ENCODE measurements at places on chromosomes 2 and 18.

- no peak for DNase-seq
These were observed 147.0 kb upstream of the ID2 start for GRCh38 chr2:8534729-8535468.

DNA sequence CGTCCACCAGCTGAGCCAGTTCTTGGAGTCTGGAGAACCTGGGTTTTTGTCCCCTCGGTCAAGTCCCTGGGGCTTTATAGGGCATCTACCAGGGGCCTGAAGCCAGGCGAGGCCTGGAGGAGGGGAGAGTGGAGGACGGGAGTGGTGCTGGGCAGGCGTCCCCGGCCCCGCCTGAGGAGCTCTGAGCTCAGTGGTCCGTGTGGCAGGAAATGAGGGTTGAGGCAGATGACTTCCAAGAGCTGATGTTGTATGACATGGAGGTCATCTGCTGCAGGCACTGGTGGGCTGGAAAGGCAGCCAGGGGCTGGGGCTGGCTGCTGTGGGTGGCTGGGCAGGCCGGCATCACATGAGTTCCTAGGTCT is 118.5 kb upstream of the HS6ST1 start:
- DNase-seq = no peak

DNA sequence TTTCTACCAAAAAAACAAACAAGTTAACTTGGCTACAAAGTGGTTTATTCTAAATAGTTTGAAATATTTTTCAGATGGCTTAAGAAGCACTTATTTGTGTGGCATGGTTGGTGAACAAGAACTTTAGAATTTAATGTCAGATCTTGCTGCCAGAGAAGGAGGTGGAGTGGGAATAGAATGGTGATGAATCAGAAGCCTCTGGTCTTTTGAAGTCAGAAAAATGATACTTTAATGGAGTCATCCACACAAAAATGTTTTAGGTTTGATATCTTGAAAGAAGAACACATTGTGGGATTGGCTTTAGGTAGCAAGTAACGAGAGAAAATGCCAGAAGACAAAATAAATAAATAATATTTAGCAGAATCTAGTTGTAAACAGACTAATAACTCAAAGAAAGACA is 243.1 kb upstream of the FANCL start:
- no peak for DNase-seq

GRCh38 chr2:2881499-2881898 is 496.1 kb downstream of the EIPR1 start:
- DNase-seq = no peak

GRCh38 chr2:10211844-10212422 is 89.4 kb downstream of the RRM2 start:
- DNase-seq = no peak

DNA sequence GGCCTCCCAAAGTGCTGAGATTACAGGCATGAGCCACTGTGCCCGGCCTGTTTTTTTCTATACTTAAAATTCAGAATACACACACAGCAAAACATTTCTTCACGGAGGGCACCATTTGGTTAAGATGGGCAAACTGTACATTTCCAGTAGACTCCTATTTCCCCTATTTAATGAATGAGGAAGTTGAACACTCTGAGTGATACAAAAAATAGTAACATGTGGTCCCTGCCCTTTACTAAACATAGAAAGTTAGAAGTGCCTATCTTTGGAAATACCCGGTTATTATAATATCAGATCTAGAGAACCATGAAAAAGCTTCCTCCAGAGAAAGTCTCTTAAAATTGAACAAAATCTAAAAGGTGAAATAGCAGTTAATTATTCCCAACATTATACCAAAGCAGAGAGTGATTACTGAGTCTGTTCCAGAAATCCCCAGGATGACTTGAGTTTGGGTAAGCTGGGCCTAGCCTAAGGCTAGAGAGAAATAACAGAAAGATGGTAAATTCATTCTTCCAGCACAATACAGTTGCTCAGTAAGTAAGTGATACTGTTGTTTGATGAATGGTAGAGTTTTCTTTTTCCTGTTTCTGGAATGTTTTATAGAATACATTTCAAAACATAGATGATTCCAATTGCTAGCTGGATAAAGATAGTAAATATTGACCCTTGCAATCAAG is 23.3 kb upstream of the RMC1 start:
- DNase-seq = no peak

DNA sequence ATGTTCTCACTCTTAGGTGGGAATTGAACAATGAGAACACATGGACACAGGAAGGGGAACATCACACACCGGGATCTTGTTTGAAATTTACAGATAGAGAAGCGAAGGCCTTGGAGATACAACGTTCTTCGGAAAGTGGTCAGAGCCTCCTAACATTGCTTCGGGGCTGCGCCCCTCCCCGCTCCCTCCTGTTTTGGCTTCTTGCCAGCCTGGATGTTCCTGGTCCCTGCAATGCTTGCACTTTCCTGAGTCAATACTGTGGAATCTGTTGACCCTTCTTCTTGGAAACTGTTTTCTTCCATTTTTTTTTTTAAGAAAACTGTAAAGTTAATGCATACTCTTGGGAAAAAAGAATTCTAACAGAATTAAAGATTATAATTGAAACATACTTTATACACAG is 360.8 kb downstream of the SOCS6 start:
- DNase-seq = no peak

DNA sequence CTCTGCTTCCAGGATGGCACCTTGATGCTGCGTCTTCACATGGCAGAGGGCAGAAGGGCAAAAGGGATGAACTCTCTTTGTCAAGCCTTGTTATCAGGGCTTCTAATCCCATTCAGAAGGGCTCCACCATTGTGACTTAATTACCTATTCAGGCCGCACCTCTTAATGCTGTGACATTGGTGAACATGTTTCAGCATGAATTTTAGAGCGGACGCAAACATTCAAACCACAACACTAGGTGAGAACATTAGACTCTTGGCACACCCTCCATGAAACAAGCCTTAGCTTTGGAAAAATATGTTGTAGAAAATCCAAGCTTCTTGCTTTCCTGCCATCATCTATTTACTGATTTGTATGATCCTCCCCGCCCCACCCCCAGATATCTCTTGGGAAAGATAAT is 17.9 kb downstream of the DAW1 start:
- no peak for DNase-seq

DNA sequence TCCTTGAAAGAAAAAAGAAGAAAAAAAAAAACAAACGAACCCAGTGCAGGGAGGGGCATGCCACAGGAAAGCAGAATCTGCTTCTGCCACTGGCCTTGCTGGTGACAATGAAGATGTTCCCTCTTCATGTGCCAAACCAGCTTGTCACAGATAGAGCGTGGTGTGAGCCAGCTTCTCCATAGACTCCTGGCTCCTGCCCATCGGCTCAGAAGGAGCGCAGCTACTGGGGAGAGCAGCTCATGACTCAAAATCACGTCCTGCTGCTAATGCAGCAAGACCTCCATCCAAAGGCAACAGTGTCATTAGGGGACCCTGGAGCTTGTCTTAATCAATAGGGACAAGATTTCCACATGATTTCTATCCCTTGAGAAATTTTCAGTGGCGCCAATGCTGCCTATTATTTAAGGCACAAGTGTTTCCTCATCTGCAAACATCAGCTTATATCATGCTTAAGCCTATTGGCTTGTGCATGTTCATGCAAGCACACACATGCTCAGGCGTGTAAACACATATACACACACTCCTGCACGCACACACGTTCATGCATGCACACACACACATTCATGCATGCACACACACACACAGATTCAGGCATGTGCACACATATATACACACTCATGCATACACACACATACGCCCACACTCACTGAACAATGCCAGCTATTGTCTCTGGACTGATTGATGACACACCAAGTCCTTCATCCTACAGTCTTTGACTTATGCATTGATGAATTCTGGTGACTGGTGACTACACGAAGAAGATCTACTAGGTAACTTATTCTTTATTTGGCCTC is 682.0 kb upstream of the ID2 start:
- no peak for DNase-seq

- DNase-seq = no peak
These were observed 3.0 kb downstream of the HOXD8 start for GRCh38 chr2:176132205-176133171.

DNA sequence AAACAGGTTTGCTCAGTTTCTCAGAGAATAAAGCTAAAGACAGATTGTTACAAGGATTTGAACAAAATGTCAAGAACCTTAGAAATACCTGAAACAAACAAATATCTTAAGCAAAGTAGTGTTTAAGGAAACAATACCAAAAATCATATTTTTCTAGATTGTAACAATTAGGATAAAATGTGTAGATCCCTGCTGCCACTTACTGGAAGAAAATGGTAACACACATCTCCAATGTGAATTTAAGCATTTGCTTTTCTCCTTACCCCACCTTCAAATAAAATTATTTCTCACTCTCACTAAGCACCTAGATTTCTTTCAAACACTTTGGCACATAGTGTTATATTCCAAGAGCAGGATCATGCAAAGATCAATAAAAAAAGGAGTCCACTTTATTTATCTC is 34.9 kb downstream of the SUCLG1 start:
- no peak for DNase-seq

- no peak for DNase-seq
These were observed 5.2 kb upstream of the NAGK start for GRCh38 chr2:71063216-71063615.

- no peak for DNase-seq
These were observed 31.5 kb downstream of the SIX3 start for GRCh38 chr2:44972771-44973535.

DNA sequence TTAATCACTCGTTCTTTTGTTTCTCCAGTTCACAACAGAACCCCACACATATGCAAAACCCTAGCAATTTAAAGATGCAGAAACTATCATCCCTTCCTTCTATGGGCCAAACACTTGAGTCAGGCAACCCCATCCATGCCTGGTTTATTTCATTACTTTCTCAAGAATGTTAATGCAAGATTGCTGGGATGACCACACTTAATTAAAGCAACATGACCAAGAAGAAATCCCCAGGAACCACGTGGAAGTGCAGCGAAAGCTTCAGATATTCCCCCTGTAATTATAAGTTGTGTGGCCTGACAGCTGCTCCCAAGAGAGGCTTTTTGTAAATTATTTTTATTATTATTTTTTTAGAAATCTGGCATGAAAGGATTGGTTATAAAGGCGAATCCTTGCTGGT is 246.2 kb upstream of the ID2 start:
- no peak for DNase-seq

- no peak for DNase-seq
These were observed 37.6 kb downstream of the C18orf63 start for GRCh38 chr18:74353169-74353775.

GRCh38 chr2:176268976-176269318 is 295 bp upstream of the MTX2 start:
- no peak for DNase-seq

DNA sequence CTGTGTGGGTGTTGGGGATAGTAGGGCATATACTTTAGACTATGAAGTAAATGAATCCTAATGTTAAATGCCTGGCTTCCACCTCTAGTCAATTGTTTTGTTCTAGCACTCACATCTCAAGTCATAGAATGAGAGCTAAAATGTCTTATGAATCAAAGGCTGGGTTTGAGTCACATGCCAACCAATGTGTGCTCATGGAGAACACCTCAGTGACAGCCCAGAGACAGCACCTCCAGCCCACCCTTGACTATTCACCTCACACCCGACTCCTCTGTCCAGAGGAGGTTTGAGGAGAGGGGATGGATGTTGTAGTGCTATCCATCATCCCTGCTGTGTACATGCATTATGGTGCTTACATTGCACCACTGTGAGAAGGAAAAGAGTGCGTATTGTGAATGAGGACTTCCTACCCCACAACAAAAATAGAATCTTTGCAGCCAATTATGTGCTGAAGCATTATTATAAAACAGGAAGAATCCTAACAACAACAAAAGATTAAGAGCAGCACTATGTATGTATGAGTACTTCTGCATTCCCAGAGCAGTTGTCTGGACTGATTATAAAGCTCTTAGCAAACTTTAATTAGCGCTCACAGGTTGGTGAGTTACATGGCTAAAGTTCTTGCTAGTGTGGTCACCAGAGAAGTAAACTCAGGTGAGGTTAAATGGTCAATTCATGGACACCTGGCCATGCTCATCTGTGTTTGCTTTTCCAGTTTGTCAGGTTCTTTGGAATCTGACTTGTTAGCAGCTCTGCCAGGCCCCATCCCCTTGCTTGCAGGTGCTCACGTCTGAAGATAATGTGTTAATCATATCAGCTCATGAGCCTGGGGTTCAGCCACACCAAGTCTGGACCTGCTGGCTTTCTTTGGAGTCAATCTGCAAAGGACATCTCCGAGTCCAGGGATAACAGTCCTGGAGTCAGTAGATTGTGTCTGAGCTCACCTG is 55.3 kb upstream of the NABP1 start:
- DNase-seq = no peak

- DNase-seq = peak; percentile 20
These were observed 3.5 kb downstream of the CNNM4 start for GRCh38 chr2:96764253-96764637.

DNA sequence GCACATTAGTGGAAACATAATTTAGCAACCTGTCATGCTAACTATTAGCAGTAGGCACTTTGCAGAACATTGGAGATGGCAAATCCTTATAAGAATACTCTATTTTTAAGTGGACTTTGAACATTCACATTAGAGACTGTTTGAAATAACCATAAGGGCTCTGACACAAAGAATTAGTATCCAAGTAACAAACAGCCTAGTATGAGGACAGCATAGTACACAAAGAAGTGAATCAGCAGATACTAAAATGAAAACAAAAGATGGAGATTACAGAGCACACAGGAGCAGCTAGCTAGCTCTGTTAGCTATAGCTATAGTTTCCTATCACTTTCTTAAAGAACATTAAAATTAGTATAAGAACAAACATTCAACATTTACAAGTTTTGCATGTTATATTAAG is 256.3 kb upstream of the SPOPL start:
- no peak for DNase-seq

DNA sequence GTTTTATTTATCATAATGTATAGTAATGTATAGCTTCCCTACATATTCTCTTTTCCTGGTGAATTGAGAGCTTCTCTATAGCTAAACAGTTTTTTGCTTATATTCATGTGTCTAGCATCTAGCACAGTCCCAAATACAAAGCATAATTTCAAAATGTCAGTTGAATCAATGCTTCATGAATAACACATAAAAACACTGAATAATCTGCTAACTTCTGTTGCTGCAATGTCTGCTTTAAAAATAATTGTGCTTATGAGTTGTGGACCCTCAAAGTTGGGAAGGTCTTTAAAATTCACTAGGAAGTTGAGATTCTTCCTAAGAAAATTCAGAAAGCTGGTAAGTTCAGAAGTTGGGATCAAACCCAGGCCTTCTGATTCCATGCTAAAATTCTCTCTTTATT is 600.9 kb upstream of the FAM98A start:
- no peak for DNase-seq

All from activated B cell treated with CpG ODN at 0.5 μM for 24 hours (primary cell).